ENCODE measurements at places on chromosomes 4 and X.

DNA sequence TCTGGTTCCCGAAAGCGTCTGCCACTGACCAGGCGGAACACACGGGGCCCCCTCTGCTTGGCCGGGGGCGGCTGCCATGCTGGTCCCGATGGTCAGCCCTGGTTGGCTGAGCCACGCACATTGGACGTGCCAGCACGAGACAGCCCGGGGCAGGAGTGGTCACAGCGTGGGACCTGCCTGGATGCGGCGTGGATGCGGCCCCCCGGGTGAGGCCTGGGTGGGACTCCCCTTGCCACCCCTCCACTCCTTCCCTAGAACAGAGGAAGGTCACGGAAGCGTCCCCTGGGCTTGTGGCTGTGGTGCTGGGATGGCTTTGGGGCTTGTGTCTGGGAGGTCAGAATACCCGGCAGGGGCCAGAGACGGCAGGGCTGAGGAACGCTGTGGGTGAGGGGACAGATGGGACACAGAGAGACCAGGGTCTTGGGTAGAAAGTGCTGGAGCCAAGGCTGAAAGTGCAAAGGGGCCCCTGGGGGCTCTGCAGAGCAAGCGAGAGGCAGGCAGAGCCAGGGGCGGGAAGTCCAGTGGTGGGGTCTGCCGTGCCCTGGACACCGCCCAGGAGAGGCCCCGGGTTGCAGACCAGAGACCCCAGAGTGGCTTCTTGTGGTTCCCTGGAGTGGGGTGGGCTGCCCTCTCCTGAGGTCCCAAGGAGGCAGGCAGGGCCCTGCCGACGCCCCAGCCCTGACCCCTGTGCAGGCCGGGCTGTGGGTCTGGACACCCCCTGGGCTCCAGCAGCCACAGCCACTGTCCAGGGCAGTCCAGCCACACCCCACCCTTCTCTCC lies 8.6 kb upstream of the CPLX1 start:
- DNase-seq, result no peak

GRCh38 chrX:106698693-106699092 lies 27.8 kb upstream of the RNF128 start:
- DNase-seq, result no peak

DNA sequence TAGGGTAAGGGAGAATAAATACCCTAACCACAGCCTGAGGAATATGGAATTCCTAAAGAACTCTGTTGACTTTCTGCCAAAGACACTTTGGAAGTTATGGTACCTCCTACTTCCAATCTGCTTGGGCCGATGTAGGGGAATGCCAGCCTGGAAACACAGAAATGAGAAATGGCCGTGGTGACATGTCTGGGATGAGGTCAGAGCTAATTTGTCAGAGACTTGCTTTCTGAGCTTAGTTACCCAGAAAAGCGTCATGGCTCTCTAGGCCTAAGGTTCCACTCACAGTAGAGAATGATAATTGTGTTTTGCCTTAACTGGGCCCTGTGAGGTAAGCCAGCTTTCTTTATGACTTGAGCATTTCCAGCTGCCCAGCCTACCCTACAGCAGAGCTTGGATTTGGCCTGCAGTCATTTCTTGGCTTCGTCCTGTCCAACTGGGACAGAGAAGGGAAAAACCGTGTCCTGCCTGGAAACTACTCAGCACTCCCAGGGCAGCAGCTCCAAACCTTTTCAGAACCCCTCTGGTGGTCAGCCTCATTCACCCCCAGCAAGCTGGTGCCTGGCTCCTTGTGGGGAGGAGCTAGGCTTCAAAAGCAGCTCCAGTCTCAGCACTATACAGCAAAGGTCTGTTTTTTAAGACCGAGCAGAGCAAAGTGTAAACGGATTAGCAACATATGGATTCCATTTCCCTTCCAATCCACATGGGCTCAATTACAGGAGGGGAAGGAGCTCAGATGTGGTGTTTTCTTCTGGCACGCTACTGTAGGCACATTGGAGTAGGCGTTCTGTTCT lies 92.3 kb downstream of the RLIM start:
- no peak for DNase-seq

DNA sequence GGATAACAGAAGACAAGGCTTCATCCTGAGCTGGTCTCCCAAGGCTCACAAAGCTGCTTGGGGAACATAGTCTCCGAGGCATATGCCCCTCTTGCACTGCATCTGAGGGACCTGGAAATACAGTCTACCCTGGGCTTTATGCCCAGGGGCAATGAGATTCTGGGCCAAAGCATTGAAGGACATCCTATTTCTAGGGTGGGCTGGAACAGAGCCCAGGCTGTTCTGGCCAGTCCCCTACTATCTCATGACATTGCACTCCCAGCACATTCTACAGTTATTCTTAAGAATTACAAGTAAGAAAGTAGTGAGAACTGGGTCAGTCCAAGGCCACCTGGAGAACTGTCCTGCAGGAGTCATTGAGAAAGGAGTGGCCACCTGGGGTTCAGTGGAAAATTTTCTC lies 107.6 kb downstream of the USP46 start:
- no peak for DNase-seq

GRCh38 chr4:170139764-170140163 lies 50.0 kb upstream of the AADAT start:
- no peak for DNase-seq

- DNase-seq, result no peak
Measured at GRCh38 chrX:125150231-125150630, 169.4 kb upstream of the TEX13C start.

DNA sequence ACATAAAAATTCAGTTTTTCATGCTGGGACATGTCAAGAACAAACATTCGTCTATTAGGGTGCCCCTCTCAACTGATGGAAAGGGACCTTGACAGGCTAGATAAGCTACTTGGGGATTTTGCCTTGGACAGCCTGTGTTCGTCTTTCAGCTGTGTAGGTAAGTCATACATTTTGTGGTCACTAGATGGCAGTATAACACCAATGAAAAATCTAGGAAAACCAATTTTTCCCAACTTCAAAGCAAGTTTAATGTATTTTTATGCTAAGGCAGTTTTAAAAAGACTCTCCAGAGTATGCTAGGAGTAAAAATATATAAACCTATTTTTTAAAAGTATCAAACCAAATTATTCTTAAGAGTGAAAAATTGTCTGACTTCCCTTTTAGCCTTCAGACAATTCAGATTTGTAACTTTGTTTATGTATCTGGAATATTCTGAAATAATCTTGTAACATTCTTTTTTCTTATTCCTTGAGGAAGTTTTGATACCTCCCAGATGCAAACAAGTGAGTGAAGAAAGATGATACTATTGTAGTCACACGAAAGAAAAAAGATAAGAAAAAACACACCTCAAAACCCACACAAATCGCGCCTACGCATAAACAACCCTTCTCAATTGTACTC lies 158.3 kb downstream of the CPE start:
- peak; percentile 23 for DNase-seq

DNA sequence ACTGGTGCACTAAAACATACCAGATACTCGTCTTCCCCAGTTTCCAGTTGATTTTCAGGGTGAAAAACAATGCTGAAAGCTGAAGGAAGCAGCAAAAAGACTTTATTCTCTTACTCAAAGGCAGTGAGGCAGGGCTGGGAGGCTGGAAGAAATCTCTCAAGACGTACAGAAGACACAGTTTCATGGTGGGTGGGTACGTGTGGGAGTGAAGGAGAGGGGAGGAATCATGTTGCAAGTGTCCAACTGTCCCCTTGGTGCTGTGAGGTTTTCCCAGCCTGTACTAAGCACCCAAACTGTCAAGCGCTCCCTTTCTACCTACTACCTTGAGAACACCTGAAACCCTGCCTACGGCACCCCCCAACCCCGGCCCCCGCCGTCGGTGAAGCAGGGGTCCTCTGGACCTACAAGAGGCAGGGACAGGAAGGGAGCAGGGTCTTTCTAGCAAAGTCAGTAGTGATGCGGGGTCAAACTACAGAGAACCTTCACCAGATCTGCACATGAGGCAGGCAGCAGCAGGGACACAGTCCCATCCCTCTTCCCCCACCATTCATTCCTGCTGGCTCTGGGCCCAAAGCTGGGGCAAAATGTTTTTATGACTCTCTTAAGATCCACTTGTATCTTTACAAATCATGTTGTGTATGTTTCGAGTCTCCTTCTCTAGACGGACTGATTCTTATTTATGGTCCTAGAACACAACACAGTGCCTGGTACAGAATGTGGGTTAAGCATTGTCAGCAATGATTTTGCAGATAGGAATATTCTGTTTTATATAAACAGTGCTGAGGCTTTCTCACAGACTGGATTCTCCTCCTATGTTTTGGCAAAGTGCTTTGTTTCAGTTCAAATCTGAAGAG lies 2.4 kb upstream of the SETD7 start:
- no peak for DNase-seq

DNA sequence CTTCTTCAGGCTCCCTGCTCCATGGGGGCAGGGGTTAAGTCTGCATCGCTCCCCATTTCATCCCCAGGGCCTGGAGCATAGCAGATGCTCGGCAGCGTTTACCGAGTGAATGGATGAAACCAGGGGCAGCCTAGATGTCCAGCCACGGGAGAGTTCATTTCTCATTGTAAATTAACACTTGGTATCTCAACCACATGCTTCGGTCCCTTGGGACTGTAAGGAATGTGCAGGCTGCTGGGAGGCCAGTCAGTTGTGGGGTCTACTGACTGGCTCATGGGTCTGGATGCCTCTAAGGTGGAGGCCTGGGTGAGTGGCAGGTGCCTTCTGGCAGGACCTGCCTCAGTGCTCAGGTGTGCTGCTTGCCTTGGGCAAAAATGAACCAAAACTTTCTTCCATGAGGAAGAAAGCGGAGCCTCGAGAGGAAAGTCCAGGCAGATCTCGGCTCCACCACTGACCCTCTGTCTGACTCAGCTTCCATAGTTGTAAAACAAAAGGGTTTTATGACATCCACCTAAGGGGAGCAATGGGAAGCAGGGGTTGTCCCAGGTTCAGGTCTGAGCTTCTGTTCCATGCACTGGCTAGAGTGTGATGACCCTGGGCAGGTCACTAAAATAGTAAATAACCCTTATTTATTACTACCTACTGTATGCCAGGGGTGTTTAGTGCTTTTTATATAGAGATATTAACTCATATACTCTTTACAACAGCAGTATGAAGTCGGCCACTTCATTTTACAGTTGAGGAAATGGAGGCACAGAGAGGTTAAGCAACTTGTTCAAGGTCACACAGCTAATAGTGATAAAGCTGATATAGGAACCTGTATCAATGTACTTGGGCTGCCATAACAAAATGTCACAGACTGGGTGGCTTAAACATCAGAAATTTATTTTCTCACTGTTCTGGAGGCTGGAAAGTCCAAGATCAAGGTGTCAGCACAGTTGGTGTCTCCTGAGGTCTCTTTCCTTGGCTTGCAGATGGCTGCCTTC lies 144.3 kb upstream of the STX18 start:
- DNase-seq, result no peak

GRCh38 chr4:89556601-89557305 lies 249.2 kb upstream of the GPRIN3 start:
- no peak for DNase-seq

DNA sequence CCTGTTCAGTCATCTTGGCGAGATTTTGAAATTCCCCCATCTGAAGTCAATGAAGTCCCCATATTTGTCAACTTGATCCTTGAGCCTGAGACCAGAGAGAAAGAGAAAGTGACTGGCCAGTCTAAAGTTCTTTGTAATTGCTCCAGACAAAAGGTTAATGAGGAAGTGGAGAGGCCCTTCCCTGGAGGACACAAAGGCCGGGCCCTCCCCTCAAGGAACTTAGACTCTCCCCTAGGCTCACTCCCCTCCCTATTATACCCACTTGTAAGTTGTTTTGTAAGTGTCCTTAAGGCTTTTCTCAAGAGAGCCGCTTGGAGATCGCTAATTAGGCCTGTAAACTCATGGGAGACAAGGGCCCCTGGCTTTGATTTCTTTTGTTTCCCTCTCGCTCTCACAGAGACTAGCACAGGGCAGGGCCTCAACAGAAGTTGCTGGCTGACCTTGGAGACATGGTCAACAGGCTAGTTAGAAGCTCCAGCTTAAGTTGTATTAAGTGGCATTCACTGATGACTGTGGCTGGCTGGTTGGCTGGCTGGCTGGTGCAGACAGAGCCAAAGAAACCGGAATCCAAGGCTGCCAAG lies 20.3 kb upstream of the GPC4 start:
- peak; percentile 31 for DNase-seq
